ENCODE measurements at places on chromosomes 16 and 17.

GRCh38 chr16:69724981-69725479 is 1.3 kb downstream of the NQO1 start:
- no peak for DNase-seq

DNA sequence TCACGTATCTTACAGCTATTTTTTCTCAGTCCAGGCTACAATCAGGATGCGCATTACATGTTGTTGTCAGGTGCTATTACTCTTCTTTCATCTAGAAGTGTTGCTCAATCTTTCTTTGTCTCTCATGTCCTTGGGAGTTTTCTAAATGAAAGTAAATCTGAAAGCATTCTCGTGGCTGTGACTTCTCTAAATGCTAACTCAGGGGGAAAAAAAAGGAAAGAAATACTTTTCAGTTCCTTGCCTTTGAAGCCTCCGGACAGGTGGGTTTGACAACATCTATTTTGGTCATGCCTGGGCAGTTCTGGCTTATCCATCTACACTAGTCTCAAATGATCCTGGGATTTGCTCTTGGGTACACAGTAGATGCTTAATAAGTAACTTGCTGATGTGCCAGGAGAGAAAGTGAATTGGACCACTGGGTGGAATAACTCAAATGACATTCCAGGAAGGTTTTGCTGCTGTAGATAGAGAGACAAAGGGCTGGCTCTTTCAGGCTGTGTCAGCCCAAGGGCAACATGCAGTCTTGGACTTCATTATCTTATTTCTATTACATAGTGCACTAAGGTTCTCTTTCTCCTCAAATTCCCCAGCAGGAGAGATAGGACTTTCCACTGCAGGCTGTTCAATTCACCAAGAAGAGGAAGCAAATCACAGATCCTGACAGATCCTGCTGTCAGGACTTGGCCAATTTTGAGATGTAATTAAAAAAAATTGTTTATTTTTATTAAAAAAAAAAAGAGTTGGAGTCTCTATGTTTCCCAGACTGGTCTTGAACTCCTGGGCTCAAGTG is 63.6 kb upstream of the NFAT5 start:
- no peak for DNase-seq

- no peak for DNase-seq
Observed at GRCh38 chr17:48586355-48587258, 3.4 kb downstream of the HOXB3 start.

DNA sequence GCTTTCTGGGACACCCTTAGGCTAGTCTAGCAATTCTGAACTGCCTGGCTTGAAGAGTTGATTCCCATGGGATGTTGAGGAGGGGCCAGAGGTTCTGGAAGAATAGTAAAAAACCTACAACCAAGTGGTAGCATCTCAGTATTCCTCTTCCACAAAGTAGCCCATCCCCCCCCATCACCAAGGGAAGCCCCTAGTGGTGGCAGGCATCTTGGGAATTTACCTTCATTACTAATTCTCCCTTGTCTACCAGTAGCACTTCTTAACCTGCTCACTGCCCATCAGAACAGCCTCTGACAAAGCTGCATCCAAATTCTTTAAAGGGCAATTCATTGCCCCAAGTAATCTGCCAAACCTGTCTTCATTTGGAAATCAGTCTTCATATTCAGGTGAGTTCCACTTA is 12.8 kb upstream of the RAB11FIP4 start:
- DNase-seq = no peak

DNA sequence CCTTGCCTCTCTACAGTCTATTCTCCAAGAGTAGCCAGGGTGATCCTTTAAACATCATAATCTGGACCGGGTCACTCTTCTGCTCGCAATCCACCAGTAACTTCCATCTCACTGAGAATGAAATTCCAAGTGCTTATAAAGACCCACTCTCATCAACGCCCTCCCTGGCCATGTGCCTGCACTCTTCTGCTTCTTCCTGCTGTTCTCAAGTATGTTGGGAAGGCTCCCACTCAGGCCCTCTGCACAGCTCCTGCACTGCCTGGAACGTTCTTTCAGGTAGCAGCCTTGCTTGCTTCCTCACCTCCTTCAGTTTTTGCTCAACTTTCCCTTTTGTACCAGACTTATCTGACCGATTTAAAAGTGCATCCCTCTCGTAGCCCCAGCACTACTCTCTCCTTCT is 44.4 kb downstream of the BRD7 start:
- no peak for DNase-seq

Measured in skeletal muscle cell (primary cell).